ENCODE measurements at places on chromosomes 3 and 15.
A peak's percentile ranks its signal among the peaks of the same experiment; 100 is the strongest.

- no peak for DNase-seq
Observed at GRCh38 chr15:79086814-79087213, 3.8 kb downstream of the RASGRF1 start.

DNA sequence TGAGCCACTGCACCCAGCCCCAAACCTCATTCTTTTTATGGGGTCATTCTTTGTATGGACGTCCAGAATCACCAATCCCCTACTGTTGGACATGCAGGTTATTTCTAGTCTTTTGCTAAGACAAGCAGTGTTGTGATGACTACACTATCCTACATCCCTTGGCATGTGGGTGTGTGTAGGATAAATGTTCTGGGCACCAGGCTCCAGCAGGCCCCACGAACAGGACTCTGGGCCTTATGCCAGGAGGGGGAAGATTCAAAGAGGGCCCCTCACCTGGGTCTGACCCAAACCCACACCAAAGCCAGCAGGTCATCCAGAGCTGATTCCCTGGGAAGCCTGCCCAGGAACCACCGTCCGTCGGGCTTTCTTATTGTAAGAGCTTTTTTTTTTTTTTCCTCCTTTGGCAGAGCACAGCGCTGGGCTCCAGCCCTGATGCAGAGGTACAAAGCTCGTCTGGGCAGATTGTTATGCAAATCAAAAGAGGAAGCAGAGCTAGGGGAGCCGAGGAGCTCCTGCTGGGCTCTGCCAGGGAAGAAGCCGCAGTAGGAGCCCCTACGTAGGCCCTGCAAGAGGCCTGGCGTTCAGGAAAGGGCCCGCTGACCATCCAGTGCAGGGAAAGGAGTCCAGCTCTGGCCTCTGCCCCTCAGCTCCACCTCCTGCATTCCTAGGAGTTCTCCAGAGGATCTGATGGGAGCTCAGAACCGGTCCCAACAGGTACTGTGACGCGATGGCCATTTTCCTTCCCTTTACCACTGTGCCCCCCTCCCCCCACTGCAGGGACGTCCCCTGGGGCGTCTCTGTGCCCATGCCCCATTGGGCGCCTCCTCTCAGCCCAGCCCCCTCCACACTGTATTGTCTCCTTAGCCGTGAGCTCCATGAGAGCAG lies 29.0 kb upstream of the FURIN start:
- DNase-seq, result no peak

- peak; percentile 99 for DNase-seq
Observed at GRCh38 chr3:55620351-55621025, 133.4 kb upstream of the WNT5A start.

- DNase-seq, result no peak
Observed at GRCh38 chr15:40902605-40903561, 8.6 kb downstream of the VPS18 start.
